Stimulated activated CD4-positive, alpha-beta T cell treated with anti-CD3 and anti-CD28 coated beads, Interleukin-2, amount 100 ng/mL, for 4 hours (primary cell): ENCODE measurements at places on chromosomes 6 and 20.

DNA sequence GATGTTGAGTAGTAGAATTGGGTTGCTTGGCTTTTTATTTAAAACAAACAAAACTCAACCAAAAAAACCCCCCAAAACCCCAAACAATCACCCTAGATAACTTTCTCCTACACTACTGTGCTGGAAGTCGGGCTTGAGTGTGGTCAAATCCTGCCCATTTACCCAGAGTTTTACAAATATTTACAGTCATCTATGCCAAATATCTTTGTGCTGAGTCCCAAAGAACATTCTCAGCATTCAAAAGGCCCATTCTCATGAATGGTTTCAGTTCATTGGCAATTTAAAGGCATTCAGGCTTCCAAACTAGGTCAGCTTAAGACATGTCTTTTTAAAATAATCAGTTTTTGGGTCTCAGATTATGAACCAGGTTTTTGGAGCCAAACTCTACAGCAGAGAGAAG lies 1.8 kb downstream of the RNF144B start:
- no peak for DNase-seq

DNA sequence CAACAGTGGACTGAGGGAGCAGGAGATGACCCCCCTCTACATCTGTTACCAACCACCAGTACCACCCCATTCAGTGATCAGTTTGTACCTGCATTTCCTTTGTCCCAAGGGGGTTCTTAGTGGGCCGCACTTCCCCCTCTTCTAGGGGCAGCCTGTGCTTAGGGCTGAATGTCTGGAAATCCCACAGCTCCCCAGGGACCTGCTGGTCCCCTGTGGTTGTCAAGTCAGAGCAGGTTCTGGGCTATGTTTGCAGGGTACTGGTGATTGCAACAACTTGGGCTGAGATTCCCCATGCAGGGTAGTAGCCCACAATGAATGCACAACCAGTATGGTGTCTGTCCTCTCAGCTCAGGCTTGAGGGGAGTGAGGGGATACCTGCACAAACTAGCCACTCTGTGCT lies 39.7 kb upstream of the COL10A1 start:
- no peak for DNase-seq

- DNase-seq, result no peak
Measured at GRCh38 chr20:16388731-16389130, 184.5 kb downstream of the KIF16B start.

GRCh38 chr6:26216359-26216885 lies 129.2 kb downstream of the HFE start:
- peak; percentile 56 for DNase-seq

GRCh38 chr6:131412960-131413830 lies 159.8 kb upstream of the ARG1 start:
- no peak for DNase-seq

- no peak for DNase-seq
Measured at GRCh38 chr20:35901678-35902544, 52.4 kb downstream of the SCAND1 start.

- no peak for DNase-seq
Measured at GRCh38 chr6:78059171-78059570, 406.3 kb downstream of the MEI4 start.

- DNase-seq, result no peak
Measured at GRCh38 chr6:13470238-13471140, 16.9 kb downstream of the GFOD1 start.

- DNase-seq, result no peak
Measured at GRCh38 chr6:26445934-26446667, 5.8 kb downstream of the BTN3A3 start.

GRCh38 chr6:98764373-98764911 lies 69.9 kb upstream of the POU3F2 start:
- no peak for DNase-seq

DNA sequence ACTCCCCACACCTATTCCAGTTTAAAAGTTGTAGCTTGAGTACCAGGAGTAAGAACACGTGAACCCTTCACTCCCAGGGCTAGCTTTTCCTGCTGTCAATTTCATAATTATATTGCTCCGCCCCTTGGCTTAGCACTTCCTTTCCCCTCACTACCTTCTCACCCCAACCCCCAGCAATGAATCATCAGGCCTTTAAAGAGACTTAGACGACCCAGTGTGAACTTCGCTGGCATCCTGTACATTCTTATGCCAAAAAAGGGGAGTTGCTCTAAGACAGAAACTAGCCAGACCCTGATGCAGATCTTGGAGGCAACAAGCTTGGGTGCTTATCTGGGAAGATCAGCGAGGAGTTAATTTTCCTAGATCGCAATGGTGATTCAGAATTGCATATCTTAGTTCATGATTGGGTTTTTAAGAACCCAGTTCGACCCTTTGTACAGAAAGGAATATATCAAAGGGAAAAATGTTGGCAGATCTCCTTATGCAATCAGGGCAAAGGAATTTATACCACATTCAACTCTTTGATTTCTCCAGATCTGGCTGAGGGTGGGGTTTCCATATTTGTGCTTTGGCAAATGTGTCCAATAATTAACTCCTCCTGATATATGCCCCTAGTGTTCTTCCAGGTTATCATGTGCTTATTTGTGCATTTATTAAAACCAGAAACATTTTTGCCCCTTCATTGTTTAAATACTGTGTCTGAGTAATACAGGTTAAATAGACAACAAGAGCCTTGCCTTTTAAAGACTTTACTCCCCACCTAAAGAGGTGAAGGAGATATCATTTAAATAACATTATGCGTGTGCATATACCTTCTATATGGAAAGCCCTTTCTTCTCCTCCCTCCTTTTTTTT lies 8.1 kb upstream of the ATXN1 start:
- DNase-seq, result peak; percentile 66

DNA sequence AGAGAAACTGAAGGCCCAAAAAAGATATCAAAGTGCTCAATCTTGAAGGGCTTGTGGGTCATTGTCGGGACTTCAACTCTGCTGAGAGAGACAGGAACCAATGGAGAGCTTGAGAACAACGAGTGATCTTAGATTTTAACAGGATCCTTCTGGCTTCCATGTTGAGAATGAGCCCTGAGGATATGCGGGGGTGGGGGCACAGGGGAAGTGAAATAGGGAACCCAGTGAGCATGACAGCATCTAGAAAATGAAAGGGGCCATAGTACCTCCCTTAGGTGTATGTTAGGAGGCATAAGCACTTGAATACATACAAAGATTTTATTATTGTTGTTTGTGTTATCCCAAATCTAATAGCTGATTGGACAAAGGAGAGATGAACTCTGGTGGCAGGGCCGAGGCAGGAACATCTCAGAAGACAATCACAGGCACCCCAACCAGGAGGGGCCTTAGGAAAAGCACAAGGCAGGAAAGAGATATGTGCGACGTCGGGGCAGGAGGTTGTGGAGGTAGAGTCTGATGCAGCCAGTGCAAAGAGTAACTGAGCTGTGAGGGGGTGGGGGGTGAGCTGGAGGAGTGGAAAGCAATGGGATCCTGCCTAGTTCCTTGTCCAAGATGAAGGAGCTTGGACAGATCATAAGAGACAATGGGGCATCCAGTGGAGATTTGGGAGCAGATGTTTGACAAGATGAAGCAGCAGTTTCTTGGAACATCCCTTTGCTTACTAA lies 10.4 kb downstream of the TGM6 start:
- DNase-seq, result no peak

- no peak for DNase-seq
Measured at GRCh38 chr6:138377844-138378243, at the start of gene SMIM28. Gene SMIM28, plus strand, starts transcription at chr6:138377905. Its CDS starts 168 bp downstream, at chr6:138378073.

- DNase-seq, result no peak
Measured at GRCh38 chr6:76466286-76466685, 393.8 kb upstream of the IMPG1 start.

DNA sequence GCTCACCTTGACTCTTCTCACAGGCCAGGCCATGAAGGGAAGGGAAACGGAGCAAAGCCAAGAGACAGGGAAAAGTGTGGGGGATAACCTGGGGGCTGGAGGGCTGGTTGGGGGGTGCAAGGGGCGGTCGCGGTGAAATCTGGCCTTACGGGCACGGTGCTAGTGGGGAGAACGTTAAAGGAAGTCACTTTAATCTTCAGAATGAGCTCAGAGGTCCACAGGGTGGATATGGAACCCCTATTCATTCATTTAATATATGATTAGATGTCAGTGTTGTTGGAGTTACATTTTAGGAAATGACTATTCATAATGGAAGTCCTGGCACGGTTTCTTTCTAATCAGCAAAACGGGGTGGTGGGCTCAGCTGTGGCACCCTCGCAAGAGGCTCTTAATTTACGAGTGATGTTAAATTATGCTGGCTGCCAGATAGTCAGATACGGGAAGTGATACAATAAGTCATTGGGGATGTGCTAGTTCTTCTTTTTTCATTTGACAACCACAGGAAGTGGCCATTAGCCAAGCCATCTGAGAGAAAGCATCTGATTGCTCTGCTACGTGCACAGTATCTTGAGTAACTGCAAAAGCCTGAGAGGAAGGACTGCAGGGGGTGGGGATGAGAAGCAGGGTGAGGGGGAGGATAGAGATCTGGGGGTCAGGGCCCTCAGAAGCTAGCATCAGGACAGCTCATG lies 253.0 kb downstream of the QKI start:
- no peak for DNase-seq

GRCh38 chr6:161369339-161369738 lies 95.5 kb upstream of the AGPAT4 start:
- DNase-seq, result no peak

DNA sequence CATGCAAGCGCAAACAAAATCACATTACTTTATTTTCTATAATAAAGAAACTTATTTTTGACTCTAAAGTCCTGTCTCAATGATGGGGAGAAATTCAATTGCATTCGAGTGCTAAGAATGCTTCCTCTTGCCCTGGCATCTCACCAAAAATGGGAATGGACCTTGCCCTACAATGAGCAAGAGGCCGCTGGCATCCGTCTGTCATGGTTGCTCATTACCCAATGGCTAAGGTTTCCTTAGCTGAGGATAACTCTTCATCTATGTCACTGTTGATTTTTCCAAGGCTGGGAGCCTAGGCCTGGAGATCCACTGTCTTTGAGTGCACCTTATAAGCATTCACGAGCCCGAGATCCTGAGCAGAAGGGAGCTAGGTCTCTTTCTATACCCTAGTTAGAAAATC lies 471.3 kb upstream of the NRSN1 start:
- no peak for DNase-seq

GRCh38 chr6:34478796-34479195 lies 12.9 kb downstream of the PACSIN1 start:
- DNase-seq, result no peak

- no peak for DNase-seq
Measured at GRCh38 chr6:24016857-24017256, 109.2 kb upstream of the NRSN1 start.

GRCh38 chr6:116099036-116099435 lies 1.6 kb upstream of the NT5DC1 start:
- no peak for DNase-seq

GRCh38 chr20:20414640-20415220 lies 46.8 kb downstream of the INSM1 start:
- DNase-seq, result no peak

- DNase-seq, result no peak
Measured at GRCh38 chr6:150596439-150596838, 3.2 kb upstream of the PLEKHG1 start.
